Esophagus squamous epithelium (tissue), 5 donors: ENCODE measurements at places on chromosomes 3 and 15.

- no peak for DNase-seq
Observed at GRCh38 chr3:47536221-47536891, 22.8 kb upstream of the ELP6 start.

DNA sequence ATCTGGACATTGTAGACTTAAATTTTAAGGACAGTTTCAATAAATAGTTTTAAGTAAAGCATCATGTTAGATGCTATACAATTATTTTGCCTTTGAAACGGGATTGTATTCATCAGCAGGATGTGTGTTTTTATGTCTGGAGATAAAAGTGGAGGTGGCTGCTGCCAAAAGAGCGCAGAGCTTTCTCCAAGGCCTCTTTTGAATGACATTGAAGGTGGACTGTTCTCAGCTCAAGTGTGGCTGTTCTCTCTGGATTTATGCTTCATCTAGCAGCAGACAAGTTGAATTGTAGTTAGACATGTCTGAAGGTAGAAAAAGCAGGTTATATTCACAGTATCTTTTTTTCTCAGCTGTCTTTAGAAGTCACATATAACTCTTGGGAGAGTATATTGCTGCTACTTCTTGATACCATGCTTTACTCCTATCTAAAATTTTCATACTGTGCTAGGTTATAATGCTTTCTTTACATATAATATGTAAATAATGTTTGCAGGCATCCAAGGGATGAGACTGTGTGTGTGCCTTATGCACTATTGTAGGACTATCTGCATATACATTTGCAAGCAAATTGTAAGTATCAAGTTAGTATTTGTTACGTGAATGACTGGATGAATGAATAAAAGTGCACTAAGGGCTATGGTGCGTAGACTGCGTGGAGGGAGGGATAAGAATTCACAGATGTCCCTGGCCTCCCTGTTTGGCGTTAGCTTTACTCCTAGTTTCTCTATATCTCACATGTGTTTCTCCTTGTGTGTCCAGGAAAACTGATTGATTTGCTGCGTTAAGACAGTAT is 340.1 kb downstream of the NAALADL2 start:
- no peak for DNase-seq

DNA sequence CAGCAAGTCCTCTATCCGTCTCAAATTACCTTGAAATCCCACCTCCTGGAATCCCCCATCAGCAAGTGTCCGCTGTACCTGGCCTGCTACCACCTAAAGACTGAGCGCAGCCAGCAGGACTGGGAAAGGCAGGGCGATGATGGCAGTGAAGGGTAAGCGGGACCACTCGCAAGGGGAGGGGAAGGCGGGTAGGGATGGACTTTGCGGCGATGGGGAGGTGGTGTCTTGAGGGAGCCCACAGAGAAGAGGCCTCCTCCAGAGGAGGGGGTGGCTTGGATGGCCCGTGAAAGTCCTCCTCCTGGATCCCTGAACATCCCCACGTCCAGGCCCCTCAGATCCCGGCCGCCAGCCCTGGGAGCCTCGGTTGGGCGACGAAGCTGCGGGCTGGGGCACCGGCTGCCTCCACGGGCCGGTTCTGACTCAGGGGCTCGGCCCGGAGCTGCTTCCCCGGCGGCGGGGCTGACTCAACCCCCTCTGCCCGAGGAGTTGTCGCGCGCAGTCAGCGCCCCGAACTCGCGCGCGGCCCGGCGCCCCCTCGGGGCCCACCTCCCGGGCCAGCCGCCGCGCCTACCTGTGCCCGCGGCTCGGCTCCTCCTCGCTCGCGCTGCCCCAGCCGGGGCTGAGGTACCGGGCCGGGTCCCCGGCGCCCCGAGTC is 512 bp downstream of the LARP6 start:
- no peak for DNase-seq

DNA sequence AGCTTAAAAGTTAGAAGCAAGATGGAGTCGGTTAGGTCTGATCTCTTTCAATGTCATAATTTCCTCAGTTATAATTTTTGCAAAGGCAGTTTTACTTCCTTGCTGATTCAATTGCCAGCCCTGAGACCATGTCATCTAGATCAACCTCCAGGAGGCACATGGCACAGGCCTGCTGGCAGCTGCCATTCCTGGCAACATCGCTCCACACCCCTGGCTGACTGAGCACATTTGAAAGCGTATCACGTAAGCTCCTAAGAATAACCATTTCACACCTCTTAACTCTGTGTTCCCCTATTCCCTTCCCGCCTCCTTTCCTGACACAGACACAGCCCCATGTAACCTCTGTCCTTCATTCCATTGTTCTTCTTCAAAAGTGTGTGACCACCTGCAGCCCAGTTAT is 313.9 kb upstream of the CTNNB1 start:
- no peak for DNase-seq

- DNase-seq: no peak
Observed at GRCh38 chr3:170809007-170809974, 60.7 kb downstream of the RPL22L1 start.

DNA sequence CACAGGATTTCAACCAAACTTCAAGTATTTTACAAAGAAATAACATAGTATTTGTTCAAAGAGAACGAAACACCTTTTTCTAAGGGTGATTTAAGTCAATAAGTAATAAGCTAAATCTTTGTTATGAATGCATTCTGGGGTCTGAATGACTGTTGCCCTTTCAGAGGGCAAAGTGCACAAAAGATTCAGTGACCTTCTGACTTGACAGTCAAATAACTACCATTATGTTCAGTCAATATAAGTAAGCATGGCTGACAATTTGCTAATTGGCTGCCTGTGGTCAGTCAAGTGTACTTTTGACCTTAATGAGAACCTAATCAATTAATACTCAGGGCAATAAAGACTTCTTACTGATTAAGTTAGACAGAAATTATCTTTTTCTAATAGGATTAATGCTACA is 133.1 kb upstream of the NANOGP8 start:
- DNase-seq: no peak

GRCh38 chr3:3066910-3067309 is 43.3 kb downstream of the IL5RA start:
- no peak for DNase-seq

DNA sequence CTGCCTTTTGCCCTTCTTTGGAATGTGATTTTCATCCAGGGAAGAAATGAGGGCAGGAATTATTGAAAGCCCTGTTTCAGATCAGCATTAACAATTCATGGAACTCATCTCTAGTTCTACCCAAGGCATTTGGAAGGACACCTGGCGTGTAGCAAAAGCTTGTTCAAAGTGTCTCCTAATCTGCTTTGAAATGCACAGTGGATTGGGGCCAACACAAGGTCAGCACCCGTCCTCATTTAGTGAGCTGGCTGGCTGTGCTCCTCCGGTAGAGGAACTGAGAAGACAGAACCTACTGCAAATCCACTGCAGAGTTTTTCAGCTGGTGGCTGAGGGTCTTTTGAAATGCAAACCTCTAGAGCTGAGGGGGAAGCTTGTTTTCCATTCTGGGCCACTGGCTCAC is 141.6 kb upstream of the STT3B start:
- DNase-seq: no peak

- no peak for DNase-seq
Observed at GRCh38 chr3:23667536-23668429, 138.0 kb upstream of the UBE2E1 start.

GRCh38 chr3:174247687-174248152 is 611.4 kb upstream of the NAALADL2 start:
- no peak for DNase-seq

- DNase-seq: no peak
Observed at GRCh38 chr15:96564546-96564945, 234.0 kb downstream of the NR2F2 start.

GRCh38 chr3:39415983-39416382 is 9.5 kb downstream of the RPSA start:
- DNase-seq: no peak

DNA sequence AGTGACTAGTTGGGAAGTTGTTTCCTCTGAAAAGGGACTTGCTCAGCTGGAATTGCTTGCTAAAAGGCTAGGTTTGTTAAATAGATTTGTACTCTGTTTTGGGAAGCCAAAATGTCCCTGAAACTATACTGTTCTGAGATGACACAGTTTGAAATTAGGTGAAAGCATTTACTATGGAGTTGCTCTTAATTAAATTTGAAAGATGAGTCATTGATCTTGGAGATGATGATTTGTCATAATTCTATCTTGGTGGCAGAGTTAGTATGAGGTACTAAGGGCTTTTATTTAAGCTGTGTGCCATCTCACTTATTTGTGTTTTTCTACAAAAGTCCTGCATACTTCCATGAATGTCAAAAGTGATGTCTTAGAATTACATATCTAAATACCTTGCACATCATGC is 320.9 kb downstream of the PTPRG start:
- no peak for DNase-seq

DNA sequence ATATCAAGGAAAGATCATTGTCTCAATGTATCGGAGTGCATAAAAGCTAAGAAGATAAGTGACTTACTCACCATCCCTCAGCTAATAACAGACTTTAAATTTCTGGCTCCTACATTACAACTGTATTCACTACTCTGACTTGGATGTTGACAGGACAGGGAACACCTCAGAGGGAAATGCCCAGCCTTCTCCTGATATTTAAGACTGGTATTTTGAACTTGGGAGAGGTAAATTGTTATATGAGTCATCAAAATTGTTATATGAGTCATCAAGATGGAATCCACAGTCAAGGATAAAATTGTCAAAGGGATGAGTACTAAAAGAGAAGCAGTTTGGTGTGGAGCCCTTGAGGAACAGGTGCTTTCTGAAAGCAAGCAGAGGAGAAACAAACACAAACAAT is 961.4 kb downstream of the VGLL3 start:
- DNase-seq: no peak

GRCh38 chr3:157098121-157098822 is 61.7 kb downstream of the CCNL1 start:
- no peak for DNase-seq

- DNase-seq: no peak
Observed at GRCh38 chr15:80837006-80837405, 57.8 kb downstream of the CEMIP start.

- no peak for DNase-seq
Observed at GRCh38 chr15:65246026-65246714, 34.9 kb upstream of the CILP start.

- no peak for DNase-seq
Observed at GRCh38 chr3:47434849-47435248, 40.9 kb downstream of the SCAP start.

GRCh38 chr15:58203537-58203936 is 65.4 kb downstream of the AQP9 start:
- no peak for DNase-seq

DNA sequence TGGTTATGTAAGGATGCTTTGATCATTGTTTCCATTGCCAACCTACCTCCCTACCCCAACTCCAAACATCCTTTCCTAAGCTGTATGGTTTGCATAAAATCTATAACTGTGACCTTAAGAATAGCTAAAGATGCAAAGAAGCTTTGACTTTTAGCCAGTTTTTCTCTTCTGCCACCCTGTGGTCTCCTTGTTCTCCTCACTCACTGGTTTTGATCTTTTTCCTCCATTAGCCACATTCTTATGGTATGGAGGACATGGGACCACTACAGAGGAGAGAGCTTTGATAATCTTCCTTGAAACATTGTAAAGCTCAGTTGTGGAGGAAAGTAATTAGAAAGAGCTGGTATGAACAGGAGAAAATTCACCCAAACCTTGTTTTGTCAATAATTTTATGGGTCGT is 115.9 kb downstream of the NEK11 start:
- DNase-seq: no peak

- DNase-seq: no peak
Observed at GRCh38 chr15:48718646-48719045, 73.1 kb upstream of the FBN1 start.

DNA sequence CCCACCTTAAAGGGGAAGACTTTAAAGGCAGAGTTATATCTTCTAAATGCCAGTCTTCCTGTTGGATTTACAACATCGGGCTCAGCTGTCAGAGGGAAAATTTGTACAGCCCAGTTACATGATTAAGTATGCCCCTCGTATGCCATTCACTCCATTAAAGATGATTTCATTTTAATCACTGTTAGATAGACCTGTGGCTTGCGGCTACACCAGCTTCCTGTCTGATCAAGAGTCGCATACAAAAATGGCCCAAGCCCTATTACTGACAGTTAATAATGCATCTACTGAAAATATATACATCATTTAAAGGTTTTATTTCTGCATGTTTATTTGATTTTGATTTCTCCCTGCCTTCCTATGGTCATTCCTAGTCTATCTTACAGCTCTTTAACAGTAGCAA is 7.1 kb downstream of the EIF4E3 start:
- no peak for DNase-seq

- DNase-seq: no peak
Observed at GRCh38 chr3:60153221-60153999, 1097.8 kb downstream of the FHIT start.

GRCh38 chr3:17954801-17955200 is 212.4 kb upstream of the TBC1D5 start:
- DNase-seq: no peak

DNA sequence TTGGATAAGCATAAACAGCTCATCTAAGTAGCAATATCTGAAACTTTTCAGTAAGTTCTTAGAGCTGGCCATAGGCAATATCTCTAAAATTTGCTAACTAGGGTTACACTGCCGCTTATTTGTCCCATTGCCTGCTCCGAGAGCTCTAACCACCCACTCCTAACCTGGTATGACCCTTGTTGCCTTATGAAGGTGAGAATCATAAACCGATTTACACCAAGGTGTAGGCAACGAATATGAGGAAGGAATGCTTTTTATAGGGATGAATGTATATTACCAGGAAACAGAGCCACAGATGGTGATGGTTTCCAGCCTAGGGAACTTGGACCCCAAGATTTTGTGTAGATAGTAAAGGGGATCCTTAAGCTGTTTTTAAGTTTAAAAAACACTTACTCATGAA is 440.9 kb downstream of the PDCD6IP start:
- DNase-seq: no peak

- no peak for DNase-seq
Observed at GRCh38 chr3:76826861-76827260, 213.0 kb upstream of the ROBO2 start.

DNA sequence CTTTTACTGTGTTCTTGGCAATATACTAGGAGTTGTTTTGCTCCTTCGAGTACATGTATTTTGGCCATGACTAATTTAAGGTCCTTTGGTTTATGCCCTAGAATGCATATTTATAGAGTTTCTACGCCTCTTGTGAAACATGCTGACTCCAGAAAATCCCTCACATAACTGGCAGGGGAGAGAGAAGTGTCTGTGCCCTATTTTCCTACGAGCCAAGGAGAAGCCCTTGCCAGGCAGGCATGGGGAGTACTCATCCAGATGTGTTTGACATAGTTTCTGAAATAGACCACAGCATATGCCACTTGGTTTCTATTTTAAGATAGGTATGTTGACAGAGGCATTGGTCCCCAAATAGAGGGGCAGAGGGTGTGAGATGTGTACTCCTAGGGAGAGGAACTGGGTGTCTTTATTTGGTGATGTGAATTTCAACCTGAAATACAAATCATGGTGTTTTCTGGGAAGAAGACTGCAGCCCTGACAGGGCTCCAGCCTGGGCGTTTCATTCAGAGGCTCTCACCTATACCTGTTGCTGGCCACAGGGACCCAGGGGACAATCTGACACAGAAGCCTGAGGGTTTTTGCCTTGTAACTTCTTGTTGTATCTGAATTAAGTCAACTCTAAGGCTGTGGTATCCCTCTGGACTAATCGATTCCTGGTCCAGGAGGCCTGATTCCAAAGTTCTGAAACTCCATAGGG is 267.8 kb upstream of the C2CD4B start:
- no peak for DNase-seq
